ENCODE measurements at places on chromosomes 6 and 20.

DNA sequence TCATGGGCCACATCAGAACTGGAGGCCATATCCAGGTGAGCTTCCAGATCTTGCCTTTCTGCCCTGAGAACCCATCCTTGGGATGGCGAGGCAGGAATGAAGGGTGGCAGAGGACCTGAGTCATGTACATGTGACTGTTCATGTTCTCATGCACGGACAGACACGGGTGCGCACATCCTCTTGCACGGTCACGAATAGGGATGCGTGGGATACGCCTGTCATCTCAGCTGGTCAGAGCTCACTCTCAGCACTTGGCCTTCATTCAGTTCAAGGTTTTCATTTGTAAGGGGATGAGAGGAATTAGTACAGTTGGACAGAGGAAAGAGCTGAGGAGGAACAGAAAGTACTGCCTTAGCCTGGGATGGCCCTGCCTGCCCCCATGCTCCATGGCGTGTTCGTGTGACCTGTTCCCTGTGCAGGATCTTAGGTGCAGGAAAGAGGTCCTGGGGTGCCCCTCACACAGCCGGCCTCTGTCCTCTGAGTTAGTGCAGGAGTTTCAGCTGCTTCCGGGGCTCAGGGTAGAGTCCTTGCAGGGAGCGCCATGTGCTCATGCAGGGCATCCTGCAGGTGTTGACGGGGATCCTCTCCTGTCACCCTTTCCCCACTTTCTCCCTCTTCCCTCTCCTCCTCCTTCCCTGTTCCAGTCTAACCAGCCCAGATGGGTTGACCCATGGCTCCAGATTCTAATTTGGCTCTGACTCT is 173.4 kb downstream of the DTNBP1 start:
- DNase-seq = no peak

DNA sequence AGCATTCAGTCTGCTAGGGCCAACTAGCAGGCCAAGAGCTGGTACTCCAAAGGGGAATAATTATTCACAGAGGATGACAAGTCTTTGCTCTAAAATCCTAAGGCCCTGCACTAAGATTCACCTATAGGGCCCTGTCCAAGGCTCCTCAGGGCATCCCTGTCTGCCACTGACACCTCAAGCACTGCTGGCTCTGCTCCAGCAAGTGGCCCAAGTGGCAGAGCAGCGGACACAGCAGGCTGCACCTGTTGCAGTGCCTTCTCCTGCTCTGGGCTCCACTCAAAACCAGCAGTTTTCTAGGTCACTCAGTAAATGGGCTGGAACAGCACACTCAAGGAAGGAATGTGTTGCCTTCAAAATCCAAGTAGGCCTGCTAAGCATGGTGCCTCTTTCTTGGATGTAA is 36.4 kb upstream of the SMOC2 start:
- no peak for DNase-seq

- DNase-seq = peak; percentile 96
Measured at GRCh38 chr6:26322645-26323482, 42.1 kb upstream of the BTN3A2 start.

DNA sequence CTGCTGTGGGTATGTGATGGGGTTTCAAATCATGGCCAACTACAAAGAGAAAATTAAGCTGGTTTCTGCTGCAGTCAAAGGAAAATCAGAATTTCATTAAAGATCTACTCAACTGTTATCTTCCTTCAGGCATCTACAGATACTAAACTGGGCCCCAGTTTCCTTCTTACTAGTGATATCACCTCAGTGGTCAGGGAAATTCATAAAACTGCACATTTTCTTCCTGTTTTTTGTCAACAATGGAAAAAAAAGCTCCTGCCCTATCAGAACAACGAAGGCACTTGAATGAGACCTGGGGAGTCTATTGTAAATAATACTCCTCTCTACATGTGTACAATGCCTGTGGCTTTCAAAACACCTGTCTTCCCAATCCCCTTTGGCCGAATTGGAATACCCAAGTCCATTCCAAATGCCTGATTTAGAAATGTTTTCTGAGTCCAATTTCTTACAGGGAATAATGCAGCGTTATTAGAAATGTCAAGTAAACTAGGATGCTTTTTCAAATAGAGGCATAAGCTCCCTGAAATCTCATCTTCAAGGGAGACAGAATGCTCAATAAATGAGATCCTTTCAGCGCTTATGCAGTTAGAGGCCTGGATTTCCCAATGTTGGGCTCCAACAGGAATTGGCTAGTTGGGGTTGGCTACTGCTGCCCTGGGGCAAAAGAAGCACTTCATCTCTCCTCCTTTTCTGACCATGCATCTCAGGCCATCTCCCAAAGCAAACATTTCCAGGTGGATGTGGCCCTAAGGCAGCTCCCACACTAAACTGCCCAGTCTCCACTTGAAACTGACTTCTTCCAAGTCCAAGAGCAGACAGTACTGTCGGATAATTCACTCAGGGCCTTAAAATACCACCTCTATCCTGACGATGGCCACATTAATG is 143.3 kb downstream of the NFATC2 start:
- no peak for DNase-seq

DNA sequence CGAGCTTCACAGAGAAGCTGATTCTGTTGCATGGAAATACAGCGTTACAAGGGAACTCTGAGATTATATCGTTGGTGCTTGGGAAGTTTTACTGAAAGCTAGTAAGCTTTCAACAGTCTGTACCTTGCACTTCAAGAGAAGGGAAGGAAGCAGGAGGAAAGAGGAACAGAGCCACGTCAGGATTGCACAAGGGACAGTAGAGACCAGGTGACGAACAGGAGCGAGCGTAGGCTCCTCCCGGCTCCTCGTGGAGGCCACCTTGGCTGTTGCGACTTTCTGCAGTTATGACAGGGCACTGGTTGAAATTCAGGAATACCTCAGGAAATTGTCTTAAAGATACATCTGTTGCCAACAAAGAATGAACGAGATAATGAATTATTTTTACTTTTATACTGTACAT is 18.8 kb downstream of the RTF2 start:
- DNase-seq = no peak

DNA sequence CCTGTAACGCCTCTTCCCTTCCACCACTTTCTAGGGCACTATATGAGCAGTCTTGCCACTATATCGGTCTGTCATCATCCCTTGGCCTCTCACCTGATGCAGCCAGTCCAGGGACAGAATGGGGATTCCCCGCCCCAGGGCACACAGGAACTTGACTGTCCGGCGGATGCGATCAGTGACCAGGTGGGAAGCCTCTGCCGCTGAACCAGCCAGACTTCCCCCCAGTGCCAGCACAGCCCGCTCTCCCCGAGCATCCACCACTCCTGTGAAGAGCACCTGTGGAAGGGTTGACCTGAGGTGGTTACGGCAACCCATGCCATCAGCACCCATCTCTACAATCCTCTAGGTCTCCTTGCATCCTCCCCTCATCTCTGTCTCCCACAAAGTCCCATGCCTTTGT is 12.2 kb upstream of the NRM start:
- DNase-seq = no peak

GRCh38 chr6:155701342-155701741 is 245.7 kb upstream of the NOX3 start:
- DNase-seq = no peak

DNA sequence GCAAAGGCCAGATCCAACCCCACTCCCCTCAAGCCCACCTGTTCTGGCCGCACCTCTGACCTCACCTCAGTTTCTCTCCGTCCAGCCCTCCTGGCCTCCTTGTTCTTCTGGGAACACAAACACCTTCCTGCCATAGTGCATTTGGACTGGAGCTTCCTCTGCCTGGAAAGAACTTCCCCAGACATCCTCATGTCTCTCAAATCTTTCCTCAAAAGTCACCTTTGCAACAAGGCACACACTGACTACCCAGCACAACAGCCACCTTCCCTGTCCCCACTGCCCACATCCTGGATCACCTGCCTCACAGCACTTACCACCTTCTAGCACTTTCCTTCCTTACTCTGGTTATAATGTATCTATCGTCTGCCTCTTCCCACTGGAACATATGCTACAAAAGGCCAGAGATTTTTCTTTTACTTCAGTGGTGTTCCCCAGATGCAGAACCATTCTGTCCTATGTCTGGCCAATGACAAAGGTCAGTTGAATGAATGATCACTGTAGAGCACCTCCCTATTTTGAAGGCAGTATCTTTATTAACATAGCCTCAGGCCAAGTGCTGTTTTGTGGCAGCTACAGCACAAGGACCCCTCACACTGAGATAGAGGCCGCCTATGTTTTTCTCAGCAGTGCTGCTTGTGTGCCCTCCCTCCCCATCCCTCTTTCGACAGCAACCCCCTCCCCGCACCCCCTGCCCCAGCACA is 4.1 kb downstream of the HLA-B start:
- no peak for DNase-seq

DNA sequence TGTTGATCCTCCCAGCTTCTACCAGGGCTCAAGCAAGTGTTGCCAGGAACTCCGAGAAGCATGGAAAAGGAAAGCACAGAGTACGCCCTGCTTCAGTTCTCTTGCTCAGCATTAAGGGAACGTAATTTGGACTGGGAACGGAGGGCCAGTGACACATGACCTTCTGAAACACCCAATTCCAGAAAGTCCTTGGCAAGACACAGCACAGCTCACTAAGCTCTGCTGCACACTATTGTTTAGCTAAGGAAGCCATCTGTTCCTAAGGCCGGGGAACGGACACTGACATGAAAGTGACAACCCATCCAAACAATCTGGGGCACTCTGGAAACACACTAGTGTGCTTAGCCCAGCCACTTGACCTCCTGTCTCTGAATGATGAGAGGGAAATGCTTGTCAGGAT is 56.9 kb upstream of the NXT1 start:
- no peak for DNase-seq

DNA sequence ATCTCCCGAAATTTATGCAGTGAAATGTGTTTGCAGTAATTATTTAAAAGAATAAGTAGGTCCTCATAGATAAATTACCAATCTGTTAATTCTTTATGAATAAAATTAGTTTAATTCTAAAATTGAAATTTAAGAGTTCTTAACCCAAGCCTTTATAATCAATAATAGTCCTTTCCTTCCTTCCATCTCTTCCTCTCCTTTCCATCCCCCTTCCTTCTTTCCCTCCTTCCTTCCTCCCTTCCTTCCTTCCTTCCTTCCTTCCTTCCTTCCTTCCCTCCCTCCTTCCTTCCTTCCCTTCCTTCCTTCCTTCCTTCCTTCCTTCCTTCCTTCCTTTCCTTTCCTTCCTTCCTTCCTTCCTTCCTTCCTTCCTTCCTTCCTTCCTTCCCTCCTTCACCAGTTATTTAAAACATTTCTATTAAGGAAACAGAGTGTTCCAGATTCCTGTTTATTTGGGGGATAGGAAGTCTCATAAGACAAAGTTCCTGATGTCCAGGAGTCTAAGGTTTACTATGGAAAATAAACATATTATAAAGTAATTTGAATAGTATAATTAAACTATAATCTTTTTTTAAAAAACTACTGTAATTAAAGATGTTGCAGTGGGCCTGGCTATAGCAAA is 285.3 kb upstream of the NOX3 start:
- DNase-seq = no peak

- no peak for DNase-seq
Measured at GRCh38 chr6:105591053-105591452, 188.2 kb upstream of the PREP start.

- DNase-seq = no peak
Measured at GRCh38 chr6:90175627-90176538, 120.8 kb downstream of the BACH2 start.

GRCh38 chr6:80321011-80321410 is 214.5 kb downstream of the BCKDHB start:
- DNase-seq = peak; percentile 28

DNA sequence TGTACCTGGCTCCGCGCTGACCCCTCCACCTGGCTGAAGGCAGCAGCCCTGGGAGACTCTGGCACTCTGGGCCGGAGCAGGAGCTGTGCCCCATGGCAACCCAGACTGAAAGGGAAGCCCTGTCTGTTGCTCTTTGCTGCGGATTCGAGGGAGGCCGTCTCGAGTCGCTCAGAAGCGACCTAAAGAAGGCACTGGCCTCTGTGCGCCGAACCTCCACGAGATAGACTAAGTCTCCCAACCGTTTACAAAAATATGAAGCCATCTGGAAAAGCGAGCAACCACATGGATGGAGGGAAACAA is 10.5 kb upstream of the TBX18 start:
- no peak for DNase-seq

All from fibroblast of upper back skin (primary cell).